ENCODE measurements at places on chromosomes 3 and 15. TPM values are rescaled to one million over a fixed set of nuclear protein-coding genes. Genes with fewer than 3 reads are reported as not detected.

FSIP1 gene
- total RNA-seq: 0.51 TPM

SSUH2 gene
- total RNA-seq: 0.51 TPM

SNTN gene
- total RNA-seq: not detected

DCBLD2 gene
- total RNA-seq: 19.4 TPM

SAXO2 gene
- 0.38 TPM for total RNA-seq

RABL3 gene
- total RNA-seq: 7.7 TPM

BNC1 gene
- total RNA-seq: 1.0 TPM

TRANK1 gene
- total RNA-seq: 8.2 TPM

CD96 gene
- total RNA-seq: not detected

DNA sequence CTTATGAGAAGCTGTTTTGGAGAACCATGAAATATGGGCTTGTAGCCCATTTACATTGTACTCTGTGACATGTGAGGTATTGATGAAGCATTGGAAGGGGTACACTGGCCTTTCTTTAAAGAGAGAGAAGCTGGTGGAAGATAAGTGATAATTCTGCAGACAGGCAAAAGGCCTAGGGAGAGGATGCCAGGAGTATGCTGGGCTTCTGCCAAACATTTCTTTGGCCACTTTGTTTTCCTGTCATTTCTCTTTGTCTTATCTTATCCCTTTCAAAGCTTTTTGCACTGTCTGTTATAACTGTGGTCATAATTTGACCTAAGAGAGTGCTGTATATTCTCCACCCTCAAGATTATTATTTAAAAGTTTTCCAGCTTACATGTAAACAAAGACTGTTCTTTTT is 109.6 kb upstream of the SEMA6D start:
- no peak for DNase-seq

GRCh38 chr3:27326629-27327545 is 42.3 kb downstream of the NEK10 start:
- DNase-seq: peak; percentile 54

DNA sequence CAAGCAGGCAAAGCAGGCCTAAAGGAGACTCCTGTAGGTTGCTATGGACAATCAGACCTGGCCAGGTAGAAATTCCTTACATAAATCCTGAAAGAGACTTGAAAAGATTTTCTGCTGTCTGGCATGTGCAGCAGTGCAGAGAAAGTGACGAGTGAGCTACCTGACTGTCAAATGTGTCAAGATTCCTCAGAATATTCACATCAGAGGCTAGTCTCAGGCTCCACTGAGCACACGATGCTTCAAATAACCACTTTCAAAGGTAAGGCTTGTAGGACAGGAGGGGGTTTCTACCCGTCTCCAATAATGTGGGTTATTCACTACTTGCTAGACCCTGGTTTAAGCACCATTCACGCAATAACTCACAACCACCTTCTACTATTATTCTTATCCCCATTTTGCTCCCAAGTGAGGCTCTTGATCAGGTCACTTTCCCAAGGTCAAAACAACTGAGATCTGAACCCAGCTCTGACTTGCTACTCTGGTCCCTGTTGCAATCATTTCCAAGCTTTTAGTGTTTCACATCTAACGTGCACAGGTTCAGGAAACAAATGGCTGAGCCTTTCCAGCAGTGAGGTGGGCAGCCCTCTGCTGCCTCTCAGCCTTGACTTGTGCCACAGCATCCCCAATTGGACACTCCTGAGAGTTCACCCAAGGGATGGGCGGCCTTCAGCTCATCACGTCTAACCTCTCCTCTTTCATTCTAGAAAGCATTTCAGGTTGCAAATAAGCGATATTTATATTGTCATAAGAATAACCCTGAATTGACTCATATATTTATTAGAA is 329.9 kb upstream of the WNT5A start:
- DNase-seq: no peak

GRCh38 chr3:36446276-36446675 is 66.0 kb downstream of the STAC start:
- no peak for DNase-seq

DNA sequence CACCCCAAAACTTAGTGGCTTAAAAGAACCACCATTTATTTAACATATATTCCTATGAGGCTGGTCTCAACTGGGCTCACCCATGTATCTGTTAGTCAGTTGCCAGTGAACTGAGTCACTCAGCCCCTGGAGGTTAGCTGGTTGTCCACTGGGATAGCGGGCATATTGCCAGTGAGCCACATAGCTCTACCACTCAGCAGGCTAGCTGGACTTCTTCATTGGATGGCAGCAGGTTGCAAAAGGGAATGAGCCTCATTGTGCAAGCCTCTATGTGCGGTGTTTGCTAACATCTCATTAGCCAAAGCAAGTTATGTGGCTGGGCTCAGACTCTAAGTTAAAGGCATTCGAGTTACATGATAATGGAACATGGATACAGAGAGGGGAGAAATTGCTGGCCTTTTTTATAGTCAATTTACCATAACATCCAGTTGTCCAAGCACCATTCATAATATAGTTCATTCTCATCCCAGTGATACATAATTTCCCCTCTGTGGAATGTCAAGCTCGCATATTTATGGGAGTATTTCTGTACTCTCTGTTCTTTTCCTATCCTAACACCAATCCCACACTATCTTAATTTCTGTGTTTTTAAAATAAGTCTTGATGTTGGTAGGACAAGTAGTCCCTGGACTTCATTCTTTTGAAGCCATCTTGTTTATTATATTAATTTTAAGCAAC is 8.7 kb downstream of the BTD start:
- no peak for DNase-seq

DNA sequence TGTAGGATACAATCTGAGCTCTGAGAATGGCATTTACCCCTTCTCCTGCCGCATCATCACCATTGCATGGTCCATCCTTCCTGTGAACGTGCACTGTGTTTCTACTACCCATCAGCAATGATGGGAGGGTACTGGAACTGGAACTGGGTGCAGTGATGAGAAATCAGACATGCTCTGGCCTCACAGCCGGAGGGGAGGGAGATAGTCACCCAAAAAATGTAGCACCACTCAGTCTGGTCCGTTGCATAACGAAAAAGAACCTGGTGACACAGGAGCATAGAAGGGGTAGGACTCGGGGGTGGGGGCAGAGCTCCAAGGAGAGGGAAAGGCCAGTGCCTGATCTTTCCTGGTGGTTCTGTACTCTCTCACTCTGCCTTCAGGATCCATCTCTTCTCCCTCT is 205.0 kb downstream of the RPLP1 start:
- DNase-seq: no peak

GRCh38 chr3:111667621-111668239 is 72.6 kb upstream of the ZBED2 start:
- DNase-seq: peak; percentile 1

- no peak for DNase-seq
These were observed 139.0 kb downstream of the CTNNB1 start for GRCh38 chr3:41338276-41338675.

GRCh38 chr3:132404276-132404675 is 13.0 kb upstream of the DNAJC13 start:
- peak; percentile 53 for DNase-seq

GRCh38 chr3:100155128-100155527 is 40.8 kb upstream of the FILIP1L start:
- DNase-seq: no peak

GRCh38 chr15:36106640-36107335 is 472.6 kb upstream of the CDIN1 start:
- no peak for DNase-seq

- no peak for DNase-seq
These were observed 23.0 kb downstream of the SLC12A8 start for GRCh38 chr3:125189378-125190165.

DNA sequence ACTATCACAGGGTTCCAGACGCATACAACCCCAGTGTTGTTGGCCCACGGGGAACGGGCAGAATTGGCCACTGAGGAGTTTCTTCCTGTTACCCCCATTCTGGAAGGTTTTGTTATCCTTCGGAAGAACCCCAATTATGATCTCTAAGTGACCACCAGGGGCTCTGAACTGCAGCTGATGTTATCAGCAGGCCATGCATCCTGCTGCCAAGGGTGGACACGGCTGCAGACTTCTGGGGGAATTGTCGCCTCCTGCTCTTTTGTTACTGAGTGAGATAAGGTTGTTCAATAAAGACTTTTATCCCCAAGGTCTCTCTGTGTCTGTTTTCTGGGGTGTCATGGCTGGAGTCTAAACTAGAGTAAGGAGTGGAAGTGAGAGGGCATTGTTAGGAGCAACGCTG is 5.7 kb upstream of the EIF4G1 start:
- no peak for DNase-seq

DNA sequence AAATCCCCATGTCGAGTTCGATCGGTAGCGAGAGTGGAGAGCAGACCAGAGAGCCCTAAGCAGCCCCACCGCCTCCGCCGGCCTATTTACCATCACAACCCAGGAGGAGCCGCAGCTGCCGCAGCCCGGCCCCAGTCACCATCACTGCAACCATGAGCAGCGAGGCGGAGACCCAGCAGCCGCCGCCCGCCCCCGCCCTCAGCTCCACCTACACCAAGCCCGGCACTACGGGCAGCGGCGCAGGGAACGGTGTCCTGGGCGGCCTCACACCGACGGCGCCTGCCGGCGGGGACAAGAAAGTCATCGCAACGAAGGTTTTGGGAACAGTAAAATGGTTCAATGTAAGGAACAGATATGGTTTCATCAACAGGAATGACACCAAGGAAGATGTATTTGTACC is 89.5 kb upstream of the TPM1 start:
- no peak for DNase-seq

- DNase-seq: no peak
These were observed 20.3 kb downstream of the RAB5A start for GRCh38 chr3:19967208-19967607.

DNA sequence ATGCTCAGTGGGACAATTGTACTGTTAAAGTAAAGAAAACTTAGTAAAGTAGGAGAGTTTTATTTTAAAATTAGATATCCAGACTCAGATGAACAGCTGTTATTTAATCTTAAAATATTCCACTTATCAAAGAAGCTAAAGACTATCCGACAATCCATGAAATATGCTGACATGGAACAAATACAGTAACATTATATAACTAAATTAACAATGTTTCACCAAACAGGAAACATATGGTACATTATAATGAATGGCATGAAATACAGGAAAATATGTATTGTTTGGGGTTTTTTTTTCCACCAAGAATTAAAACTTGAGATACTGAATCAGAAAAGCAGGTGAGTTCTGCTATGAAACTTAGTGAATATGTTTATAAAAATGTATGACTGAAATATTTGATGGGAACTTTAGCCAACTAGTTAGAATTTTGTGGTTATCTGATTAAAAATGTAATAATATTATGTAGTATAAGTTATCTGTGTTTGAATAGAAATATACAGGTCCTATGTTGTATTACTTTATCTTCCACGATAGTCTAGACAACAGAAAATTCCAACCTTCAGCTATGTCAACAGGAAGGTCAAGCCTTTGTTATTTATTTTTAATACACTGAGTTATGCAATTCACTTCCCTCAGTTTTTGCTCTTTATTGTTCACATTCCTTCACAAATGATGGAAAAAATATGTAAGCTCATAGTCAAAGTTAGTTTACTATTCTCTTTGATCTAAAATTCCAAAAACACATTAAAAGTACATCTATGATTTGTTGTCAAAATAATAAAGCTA is 72.7 kb downstream of the UACA start:
- DNase-seq: peak; percentile 76

DNA sequence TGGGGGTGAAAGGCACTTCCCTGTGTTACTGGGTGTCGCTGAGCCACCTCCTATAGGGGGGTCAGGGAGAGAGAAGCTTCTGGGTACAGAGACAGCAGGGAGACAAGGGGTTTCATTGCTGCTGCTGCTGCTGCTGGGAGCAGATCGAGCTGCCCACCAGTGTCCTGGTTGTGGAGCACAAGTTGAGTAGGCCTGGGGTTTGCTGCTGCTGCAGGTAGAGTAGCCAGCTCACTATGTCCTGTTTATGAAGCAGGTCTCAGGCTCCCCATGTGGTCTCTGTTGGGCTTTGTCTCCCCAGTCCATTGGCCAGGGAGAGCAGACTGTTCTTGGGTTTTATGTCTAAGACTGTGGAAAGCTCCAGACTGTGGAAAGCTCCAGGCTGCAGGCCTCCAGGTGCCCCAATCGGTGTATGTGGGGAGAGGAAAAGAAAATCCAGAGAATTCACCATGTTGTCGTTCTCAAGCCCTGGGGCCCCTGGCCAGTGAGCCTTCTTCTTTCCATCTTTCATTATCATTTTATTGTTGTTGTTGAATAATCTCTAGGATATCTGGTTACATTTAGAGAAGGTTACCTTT is 157.8 kb downstream of the ADAMTS17 start:
- no peak for DNase-seq

DNA sequence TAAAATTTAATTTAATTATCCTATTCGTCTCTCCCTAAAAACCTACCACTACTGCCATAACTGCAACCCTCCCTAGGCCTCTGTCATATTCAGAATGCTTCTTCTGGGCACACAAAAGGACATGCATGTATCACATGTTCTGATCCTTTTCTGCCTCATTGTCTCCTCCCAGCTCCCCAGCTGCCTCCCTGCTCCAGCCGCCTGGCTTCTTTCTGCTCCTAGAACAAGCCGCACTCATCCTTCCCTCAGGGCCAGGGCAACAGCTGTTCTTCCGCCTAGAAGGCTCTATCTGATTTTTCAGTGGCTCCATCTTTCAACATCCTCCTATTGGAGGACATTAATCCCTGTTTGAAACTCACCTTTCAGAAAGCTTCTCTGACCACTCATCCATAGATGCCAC is 38.6 kb downstream of the TMED3 start:
- DNase-seq: no peak

- DNase-seq: no peak
These were observed 7.0 kb downstream of the TTC21A start for GRCh38 chr3:39114456-39114855.

GRCh38 chr3:167843481-167843880 is 108.0 kb downstream of the SERPINI1 start:
- DNase-seq: no peak

DNA sequence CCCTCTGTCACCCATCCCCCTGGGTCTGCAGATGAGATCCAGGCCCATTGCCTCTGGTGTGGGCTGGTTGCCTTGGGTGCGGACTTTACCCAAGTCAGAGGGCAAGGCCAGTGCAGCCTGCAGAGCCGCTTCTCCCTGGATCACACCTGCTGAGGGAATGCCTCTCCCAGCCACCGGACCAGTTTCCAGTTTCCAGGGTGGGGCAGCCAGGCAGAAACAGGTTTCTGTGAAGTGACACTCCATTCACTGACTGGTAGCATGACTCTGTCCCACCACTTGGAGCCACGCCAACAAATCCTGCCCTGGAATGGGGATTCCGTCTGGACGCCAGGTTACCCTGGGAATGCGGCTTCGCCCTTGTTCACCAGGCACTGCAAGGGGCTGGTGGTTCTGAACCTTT is 30.0 kb downstream of the PAQR5 start:
- DNase-seq: no peak

Measured in dermis microvascular lymphatic vessel endothelial cell (primary cell).